Bronchial epithelial cell (primary cell): ENCODE measurements at places on chromosomes 2 and 18.

DNA sequence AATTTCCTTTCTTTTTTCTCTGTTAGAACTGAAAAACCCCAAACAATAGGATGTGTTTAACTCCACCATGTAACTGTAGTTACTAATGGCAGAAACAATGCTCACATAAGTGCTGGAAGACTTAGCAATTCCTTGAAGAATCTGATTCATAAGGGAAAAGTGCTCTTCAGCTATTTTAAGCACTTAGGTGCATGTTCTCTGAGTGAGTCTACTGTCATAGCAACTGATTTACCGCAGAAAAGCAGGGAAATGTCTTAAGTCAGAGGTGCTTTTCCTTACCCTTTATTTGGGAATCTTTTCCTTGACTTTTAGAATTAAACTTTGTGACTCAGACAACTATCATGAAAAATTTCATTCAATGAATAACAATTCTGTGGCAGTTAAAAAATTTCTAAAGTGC is 65.4 kb upstream of the NABP1 start:
- DNase-seq: peak; percentile 97

DNA sequence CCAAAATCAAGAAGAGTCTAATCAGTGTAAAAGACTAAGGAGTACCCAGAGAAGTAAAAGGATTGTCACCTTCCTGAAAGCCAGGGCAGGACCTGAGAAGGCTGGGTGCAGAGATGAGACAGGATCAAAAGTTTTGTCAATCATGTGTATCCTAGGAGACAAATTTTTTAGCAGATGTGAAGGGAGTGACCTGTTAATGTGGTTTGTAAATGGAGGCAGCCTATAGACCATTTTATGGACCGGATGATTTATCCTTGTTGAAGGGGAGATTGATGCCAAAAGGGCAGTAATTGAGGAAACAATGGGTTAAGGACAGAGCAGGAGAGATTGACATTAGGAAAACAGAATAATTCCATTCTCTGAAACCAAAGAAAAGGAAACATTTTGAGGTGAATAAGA is 813 bp downstream of the NDC80 start:
- DNase-seq: no peak

- DNase-seq: no peak
These were observed 22.7 kb downstream of the CYB5A start for GRCh38 chr18:74268933-74269620.

GRCh38 chr18:59267503-59268126 is 5.6 kb downstream of the RAX start:
- DNase-seq: no peak

GRCh38 chr2:9663008-9663879 is 32.4 kb upstream of the YWHAQ start:
- no peak for DNase-seq

GRCh38 chr2:151853070-151853758 is 25.0 kb upstream of the ARL5A start:
- no peak for DNase-seq

DNA sequence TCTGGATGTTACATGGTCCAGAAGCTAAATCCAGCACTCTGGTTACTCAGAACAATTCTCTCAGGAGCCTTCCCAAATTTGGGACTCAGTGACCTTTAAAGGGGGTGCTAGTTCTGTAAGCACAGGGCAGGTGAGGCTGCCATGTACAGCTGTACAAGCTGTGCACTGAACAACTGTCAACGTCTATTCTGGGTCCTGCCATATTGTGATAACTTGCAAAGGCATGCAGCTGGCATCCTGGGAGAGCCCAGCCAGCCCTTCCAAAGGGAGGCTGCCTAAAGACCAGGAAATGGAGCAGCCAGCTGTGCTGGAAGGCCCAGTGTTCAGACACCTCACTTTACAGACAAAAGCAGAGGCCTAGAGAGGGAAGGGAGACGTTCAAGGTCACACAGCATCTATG is 204.8 kb downstream of the KLHL29 start:
- peak; percentile 20 for DNase-seq

GRCh38 chr2:147030966-147031720 is 813.7 kb upstream of the ACVR2A start:
- peak; percentile 71 for DNase-seq

DNA sequence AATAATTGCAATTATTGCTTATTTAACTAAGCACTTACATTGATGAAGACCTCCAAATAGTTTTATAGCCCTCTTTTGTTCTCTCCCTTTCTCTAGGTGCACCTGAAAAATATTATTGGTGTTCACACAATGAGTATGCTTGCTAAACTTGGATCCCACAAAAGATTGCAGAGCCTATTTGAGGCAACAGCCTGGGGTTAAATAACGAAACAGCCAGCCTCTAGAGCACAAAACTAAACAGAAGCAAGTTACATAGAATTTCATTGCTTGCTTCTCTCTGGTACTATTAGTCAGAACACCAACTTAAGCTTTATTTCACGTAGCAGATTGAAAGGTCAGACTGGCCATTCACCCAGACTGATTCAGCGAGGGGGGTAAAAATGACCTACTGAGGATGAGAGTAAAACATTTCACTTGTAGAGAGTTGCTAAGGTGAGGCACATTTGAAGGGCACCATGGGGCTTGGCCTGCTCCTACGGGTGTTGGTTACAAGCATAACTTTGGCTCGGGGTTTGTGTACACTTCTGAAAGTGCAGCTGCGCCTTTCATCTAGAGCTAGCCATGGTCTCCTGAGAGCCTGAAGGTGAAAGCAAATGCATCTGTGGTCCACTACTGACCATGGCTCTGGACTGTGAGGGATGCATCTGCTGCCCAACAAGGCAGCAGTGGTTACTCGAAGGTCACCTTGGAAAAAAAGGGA is 225.1 kb upstream of the LRRTM1 start:
- no peak for DNase-seq

DNA sequence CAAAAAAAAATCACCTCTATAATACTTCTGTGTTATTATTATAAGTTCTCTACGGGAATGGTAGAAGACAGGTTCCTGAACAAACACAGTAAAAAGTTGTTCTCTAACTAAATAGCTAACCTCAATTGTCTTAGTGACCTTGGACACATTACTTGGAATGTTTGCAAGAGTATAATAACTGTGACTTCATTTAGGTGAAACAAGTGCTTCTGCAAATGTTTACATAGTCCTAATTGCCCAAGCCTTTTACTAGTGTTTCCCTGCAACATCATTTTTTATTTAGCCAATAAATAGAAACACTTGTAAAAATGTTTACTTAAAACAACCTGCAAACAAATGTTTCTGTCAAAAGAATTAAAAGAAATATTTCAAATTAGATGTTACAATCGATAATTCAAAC is 9.9 kb downstream of the PLEKHM3 start:
- DNase-seq: no peak

DNA sequence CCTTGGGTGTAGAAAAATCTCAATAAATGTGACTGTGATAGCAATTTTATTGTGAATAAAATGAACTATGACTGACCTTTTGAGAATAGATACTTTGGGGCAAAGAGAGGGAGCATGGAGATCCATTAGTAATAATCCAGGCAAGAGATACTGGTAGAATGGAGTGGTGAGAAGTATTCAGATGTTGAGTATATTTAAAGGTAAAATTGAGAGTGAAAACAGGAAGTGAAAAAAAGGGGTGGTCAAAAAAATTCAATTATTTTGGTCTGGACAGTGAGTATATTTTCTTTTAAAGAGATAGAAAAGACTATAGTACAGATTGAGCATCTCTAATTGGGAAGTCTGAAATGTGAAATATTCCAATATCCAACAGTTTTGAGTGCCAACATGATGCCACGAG is 1515.6 kb upstream of the NXPH2 start:
- DNase-seq: no peak

- DNase-seq: no peak
These were observed 198.9 kb downstream of the NYAP2 start for GRCh38 chr2:225598426-225598825.

GRCh38 chr2:149715005-149715592 is 127.5 kb upstream of the MMADHC start:
- peak; percentile 44 for DNase-seq

DNA sequence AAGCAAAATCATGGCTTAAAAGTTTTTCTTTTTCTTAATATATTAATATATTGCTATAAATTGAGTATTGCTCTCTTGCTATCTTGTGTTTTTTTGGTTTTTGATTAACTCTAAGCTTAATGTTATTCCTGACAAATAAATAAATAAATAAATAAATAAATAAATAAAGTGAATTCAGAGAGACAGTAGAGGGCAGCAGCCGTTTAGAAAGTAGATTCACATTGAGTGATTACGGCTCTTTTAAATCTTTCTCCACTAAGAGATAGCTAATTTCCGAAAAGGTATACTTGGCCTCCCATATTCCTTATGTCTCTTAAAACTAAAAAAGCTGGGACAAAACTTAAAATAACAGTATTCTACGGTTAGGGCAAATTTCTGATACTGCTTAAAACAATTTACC is 34.3 kb downstream of the MSH2 start:
- DNase-seq: peak; percentile 40

DNA sequence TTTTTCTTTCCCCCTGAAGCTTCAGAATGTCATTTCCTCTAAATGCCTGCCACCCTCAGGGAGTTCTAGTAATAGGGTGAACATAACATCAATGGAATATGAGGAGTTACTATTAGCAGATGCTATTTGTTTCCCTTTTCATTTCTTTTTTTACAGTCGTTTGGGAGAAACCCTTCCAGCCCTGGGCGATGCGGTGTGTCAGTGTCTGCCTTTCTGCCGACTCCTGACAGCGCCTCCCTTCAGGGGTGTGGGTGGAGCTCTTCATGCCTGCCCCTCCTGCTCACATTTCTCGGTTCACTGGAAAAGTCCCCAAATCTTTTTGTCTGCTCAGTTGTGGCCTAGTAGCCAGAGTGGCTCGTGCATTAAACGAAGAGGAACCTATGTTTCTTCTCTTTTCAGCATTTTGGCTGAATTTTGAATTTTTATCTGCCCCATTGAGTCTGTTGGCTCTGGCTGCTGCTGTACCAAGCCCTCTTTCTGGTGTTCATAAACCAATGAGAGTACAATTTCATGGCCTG is 72.3 kb downstream of the FMNL2 start:
- DNase-seq: peak; percentile 56

DNA sequence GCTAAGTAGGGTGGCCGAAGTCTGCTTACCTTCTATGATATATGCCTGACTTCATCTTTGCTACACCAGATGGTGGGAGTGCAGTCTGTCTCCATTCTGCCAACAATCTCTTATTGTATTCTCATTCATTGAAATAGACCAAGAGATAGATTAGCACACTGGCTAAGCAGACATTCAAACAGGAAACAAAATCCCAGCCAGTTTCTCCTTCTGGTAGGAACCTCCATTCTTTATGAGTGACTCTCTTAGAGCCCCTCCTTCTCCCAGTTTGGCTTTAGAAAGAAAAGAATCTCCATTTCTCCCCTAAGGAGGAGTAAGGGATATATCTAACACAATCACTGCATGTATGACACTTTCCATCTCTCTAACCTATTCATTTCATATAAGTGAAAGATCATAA is 118.9 kb upstream of the COL5A2 start:
- DNase-seq: no peak

- peak; percentile 81 for DNase-seq
These were observed 154.1 kb upstream of the MMADHC start for GRCh38 chr2:149741646-149742045.

DNA sequence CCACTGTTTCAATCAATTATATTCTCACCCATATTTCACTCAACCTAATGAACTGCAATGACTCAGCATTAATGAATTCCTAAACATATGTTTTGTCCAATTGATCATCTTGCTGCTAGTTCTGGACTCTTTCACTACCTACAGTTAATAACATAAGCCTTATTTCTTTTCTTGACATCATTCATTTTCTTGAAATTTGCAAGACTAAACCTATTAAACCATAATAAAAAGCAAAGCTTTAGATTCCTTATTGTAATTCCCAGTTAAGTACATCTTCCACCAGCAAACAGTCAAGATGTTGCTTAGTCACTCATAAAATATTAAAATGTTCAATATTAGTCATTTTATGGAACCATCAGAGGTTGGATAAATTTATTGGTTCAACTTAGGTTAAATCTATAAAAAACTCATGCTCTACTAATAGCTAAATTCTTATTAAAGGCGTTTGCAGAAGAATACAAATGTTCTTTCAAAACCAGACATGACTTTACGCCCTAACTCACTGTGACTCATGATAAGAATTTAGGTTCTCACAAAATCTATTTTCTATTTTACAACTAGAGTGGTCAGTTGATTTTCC is 599.4 kb downstream of the RNF144A start:
- no peak for DNase-seq

DNA sequence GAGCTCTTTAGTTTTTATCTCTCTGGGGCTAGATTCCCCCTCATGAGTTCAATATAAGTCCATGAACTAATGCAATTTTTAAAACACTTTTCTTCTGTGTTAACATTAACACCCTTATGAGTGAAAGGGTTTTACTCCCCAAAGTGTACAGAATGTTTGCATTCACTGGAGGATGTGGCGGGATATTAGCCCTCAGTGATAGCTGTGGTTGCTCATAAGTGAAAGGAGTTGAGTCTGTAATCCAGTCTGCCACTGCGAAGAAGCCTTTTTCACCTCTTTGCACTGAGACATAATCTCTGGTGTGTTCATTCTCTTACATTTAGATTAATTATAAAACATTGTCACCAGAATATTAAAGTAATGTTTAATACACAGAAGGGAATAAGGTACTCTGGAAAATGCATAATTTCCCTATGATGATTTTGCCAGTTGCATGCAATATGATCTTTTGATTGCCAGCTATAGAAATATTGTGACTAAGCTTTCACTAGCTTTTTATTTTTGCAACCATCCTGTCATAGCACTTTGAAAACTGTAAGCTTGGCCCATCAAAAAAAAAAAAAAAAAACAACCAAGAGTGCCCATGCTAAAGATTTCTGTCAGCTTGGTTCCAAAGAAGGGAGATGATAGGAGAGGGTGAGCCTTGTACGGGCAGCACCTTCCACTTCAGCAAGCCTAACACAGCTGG is 113.2 kb downstream of the BCL11A start:
- DNase-seq: no peak

DNA sequence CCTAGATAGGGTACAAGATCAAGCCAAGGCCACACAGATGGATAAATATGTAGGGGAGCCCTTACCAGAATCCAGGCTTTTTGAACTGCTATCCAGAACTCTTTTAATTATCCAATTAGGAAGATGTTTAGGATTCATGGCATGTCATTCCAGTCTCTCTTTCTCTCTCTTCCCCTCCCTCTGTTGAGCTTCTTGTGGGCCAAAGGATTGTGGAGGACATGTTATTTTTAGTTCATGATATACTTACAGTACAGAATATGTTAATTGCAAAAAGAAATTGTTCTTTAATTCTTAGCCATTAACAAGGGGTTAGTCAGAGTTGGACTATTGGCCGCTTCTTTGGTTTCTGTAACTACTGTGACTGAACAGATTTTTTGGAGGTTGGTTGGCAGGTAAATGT is 113.0 kb downstream of the SETBP1 start:
- no peak for DNase-seq

GRCh38 chr18:75010689-75011088 is 198.2 kb downstream of the PTGR3 start:
- DNase-seq: no peak

GRCh38 chr2:168699844-168700417 is 102.5 kb upstream of the NOSTRIN start:
- no peak for DNase-seq
